Activated naive CD4-positive, alpha-beta T cell treated with anti-CD3 and anti-CD28 coated beads, Interleukin-2, amount 50 U/mL, for 16 hours (primary cell): ENCODE measurements at places on chromosomes 11 and 22.

- DNase-seq, result no peak
Measured at GRCh38 chr11:118666371-118666770, 13.1 kb downstream of the TREH start.

GRCh38 chr11:72776844-72777754 lies 16.7 kb downstream of the STARD10 start:
- DNase-seq, result no peak

DNA sequence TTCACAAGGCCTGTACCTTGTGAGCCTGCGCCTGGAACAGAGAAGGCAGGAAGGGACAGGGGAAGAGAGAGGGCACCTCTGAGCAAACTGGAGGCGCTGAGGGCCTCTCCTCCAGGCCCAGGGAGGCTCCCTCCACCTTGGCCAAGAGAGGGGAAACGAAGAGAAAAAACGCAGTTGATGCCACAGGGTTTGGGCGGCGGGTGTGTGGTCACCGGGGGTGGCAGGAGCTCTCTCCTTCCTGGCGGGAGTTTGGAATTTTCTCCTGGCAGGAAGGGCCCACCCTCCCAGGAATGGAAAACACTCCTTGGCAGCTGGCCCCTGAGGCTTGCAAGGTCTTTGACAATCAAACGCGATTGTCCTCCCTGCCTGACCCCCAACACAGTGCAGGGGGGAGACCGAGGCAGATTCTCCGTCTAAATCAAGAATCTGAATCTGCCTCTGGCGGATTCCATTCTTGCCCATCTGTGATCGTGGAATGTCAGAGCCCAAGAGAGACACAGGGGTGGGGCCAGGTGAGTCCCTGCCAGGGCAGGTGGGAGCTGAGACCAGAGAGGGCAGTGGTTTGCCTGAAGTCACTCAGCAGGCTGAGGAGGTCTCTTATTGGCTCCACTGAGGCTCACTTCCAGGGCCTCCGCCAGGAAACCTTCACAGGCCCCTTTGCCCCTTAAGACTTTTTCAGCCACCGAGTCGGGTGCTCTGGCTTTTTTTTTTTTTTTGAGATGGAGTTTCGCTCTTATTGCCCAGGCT lies 21.0 kb downstream of the RPL3 start:
- DNase-seq, result no peak

- DNase-seq, result no peak
Measured at GRCh38 chr11:119406005-119406404, 17.0 kb downstream of the THY1 start.

DNA sequence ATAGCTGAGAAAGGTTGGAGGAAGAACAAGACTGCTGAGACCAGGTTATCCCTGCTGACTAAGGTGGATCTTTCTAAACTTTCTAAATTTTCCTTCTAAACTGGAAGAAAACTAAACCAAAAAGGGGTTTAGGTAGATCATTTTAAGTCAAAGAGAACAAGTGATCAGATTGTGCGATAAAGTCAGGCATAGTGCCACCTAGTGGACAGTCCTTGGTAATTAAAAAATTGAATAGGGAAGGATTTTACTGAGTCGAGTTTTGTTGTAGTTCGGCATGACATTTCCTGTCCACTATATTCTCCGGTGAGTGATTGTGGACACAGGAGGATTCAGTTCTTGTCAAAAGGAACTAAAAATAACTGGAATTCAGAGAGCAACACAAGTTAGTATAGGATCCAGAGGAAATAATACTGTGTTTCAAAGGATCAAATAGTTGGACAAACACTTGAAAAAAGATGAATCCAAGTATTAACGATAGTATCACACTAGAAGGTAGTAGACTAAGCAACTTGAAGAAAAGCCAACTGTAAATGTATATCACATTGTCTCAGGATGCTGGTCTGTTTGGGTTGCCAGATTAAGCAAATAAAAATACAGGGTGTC lies 1236.4 kb downstream of the FAM181B start:
- no peak for DNase-seq

DNA sequence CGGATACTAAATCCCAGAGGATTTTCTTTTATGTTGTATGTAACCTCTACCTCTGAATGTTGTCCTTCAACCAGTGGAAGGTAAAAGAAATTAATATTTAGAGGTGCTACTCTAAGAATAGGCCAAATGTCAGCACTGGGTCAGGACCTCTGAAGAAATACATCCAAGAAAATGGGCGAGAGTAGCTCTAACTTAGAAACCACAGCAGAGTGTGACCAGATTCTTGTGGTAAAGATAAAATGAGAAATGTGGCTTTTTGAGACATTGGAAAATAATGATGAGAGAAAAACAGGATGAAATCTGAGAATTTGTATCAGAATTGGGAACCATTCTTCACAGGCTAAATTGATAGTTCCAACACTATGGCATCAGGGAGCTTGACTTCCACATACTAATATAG lies 63.5 kb downstream of the CSTPP1 start:
- no peak for DNase-seq
